ENCODE measurements at places on chromosomes 12 and 14.

DNA sequence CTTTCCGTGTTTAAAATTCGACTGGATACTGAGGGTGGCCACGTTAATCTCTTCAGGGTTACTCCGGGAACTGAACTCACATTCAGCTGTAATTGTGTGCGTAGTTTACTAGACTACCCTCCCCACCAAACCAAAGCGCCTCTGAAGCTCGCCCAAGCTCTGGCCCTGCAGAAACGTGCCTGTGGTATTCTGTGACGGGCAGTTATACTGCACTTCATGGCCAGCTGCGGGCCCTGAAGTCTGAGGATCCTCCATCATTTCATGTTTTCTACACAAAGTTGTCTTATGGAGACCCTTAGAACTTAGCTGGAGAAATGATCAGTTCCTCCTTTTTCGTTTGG, 688 bp downstream of the ZNF26 start:
- no peak for DNase-seq

GRCh38 chr14:76830556-76830955, 4.3 kb downstream of the LRRC74A start:
- DNase-seq = no peak

GRCh38 chr12:19454837-19455236, 15.5 kb downstream of the AEBP2 start:
- DNase-seq = no peak

DNA sequence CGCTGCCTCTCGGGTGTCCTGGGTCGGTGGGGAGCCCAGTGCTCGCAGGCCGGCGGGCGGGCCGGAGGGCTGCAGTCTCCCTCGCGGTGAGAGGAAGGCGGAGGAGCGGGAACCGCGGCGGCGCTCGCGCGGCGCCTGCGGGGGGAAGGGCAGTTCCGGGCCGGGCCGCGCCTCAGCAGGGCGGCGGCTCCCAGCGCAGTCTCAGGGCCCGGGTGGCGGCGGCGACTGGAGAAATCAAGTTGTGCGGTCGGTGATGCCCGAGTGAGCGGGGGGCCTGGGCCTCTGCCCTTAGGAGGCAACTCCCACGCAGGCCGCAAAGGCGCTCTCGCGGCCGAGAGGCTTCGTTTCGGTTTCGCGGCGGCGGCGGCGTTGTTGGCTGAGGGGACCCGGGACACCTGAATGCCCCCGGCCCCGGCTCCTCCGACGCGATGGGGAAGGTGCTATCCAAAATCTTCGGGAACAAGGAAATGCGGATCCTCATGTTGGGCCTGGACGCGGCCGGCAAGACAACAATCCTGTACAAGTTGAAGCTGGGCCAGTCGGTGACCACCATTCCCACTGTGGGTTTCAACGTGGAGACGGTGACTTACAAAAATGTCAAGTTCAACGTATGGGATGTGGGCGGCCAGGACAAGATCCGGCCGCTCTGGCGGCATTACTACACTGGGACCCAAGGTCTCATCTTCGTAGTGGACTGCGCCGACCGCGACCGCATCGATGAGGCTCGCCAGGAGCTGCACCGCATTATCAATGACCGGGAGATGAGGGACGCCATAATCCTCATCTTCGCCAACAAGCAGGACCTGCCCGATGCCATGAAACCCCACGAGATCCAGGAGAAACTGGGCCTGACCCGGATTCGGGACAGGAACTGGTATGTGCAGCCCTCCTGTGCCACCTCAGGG, 679 bp downstream of the ARF6 start:
- peak; percentile 41 for DNase-seq

GRCh38 chr12:46920499-46920898, 94.7 kb upstream of the SLC38A4 start:
- no peak for DNase-seq

DNA sequence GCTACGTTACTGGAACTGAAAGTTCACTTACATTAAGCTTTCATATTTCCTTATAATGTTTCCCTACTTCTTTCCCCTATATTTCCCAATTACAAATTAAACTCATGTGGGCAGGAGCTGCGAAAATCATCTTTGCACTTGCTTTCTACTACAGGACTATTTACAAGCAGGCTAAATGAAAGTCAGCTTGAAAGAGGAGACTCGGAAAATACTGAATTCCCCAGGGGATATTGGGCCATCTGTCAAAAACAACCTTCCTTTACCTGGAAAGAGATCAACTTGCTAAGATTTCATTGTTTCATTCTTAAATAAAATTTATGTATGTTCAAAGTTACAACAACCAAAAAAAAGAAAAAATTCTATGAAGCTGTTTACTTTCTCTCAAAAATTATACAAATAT, 92.8 kb upstream of the BBS10 start:
- no peak for DNase-seq

DNA sequence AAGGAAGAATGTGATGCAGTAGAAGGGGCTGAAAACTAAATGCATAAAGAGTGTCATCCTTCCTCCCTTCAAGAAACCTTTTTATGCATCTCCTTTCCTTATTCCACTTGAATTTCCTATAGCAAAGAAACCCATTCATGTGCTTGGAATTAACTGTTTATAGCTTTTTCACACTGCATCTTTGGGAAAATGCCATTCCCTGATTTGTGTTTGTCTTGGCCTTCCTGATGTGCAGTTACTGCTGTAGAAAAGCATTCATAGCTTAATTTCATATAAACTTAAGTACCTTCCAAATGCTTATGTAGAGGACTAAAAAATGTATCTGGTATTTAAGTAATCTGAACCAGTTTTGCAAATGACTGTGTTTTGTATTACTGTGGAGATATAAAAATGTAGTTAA, 61.8 kb downstream of the SDR9C7 start:
- DNase-seq = no peak

DNA sequence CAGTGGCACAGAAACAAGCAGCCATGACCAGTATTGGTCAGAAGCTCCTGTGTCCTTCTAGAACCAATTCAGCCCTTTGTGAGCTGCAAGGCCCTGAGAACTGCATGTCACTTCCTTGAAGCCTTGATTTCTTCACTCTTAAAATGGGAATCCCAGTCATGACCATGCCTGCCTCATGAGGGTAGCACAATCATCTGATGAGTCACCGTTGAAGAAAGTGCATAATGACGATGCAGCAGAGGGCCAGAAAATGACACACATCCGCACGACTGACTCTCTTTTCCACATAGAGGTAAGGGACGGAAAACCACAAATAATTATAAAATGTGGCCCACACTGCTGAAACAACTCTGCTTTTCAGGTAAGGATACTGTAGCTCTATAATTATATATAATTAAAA, 777.4 kb downstream of the BCL11B start:
- no peak for DNase-seq
